Tongue (tissue), 3 donors: ENCODE measurements at places on chromosomes 13 and 19. TPM values are rescaled to one million over a fixed set of nuclear protein-coding genes. Genes with fewer than 3 reads are reported as not detected.

GRCh38 chr13:52387721-52388120 is 18.3 kb downstream of the THSD1 start:
- no peak for DNase-seq

DNA sequence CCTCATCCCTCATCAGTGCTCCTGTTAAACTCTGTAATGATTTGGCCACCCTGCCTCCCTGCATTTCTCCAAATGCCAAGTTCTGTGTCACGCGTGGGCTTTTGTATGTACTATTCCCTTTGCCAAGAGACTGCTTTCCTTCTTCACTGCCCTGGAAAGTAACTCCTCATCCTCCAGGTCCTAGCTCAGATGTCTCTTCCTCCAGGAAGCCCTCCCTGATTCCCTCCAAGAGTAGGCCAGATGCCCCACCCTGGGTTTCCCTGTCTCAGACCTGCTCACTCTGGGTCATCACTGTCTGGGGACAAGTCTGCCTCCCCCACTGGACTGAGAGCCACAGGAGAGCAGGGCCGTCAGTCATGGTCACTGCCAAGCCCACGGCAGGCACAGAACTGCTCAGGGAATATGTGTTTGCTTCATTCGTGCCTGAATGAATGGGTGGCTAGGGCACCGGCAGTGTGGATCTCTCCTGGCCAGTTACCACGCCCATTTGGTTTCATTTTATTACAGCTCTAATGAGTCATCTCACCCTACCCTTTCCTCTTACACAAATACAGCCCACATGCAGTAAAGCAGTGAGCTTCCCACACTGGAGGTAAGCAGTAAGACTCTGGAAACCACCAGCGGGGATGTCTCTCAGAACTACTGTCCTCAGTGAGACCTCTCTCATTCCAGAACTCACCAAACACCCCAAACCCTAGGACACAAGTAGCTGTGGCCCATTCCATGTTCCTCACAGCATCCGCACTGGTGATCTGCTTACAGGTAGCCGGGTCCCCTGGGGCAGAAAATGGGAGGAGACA is 12.1 kb upstream of the GPR4 start:
- no peak for DNase-seq

DNA sequence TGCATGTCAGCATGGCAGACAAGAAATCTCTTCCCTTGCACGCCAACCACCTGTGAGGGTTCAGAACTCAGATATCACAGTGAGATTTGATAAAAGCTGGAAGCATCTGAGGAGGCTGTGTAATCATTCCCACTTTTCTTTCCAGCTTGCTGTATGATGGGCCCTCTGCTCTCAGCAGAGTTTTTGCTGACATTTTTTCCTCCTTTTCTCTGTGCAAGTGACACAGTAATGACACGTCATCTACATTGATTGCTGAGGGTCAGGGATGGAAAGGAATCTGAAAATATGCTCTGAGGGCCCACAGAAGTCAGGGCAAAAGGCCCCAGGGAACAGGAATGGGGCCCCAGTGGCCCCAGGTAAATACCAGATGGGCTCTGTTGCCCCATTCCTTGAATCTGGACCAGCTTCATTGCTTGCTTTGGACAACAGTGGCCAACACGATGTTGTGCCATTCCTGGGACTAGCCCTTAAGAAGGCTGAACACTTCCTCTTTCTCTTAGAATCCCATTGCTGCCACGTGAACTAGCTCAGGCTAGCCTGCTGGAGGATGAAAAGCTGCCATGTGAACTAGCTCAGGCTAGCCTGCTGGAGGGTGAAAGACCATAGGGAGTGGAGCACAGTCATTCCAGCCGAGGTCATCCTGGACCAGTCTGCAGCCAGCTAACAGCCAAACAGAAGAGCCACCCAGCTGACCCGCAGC is 68.2 kb downstream of the CACNA1A start:
- no peak for DNase-seq

- no peak for DNase-seq
Measured at GRCh38 chr13:41533266-41534052, 76.1 kb downstream of the RGCC start.

DNA sequence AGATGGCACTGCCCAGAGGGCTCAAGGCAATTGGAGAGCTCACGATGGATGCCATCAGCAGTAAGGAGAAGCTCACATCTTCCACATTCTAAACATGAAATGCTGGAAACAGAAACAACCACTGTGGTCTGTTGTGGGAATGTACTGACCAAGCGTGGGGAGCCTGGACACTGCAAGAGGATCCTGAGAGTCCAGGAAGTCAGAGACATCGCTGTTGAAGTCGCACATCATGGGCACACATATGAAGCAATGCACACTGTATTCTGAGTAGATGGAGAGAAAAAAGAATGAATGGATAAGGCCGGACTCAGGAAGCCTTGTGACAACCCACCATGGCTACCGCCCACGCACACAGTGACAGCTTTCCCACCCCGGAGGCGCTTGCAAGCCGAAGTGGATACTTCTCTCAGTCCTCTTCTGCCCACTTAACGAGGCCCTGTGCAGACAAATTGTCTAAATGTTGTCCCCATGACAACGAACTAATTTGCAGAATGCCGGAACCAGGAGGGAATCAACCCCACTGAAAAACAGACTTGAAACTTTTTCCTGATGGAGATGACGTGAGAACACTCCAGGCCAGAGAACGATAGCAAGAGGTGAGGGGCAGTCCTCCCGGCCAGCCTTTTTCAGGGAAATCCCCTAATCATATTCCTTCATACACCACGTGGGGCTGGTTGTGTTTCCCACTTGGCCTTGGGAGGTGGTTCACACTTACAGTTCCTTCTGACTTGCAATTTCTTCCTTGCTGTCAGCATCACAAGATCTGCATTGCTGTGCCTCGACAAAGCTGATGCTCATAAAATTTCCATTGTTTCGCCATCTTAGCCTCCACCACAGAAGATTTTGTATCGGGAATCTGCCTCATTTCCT is 109.6 kb upstream of the SERP2 start:
- DNase-seq, result no peak

- DNase-seq, result no peak
Measured at GRCh38 chr13:30004204-30004603, 153.8 kb upstream of the UBL3 start.

DNA sequence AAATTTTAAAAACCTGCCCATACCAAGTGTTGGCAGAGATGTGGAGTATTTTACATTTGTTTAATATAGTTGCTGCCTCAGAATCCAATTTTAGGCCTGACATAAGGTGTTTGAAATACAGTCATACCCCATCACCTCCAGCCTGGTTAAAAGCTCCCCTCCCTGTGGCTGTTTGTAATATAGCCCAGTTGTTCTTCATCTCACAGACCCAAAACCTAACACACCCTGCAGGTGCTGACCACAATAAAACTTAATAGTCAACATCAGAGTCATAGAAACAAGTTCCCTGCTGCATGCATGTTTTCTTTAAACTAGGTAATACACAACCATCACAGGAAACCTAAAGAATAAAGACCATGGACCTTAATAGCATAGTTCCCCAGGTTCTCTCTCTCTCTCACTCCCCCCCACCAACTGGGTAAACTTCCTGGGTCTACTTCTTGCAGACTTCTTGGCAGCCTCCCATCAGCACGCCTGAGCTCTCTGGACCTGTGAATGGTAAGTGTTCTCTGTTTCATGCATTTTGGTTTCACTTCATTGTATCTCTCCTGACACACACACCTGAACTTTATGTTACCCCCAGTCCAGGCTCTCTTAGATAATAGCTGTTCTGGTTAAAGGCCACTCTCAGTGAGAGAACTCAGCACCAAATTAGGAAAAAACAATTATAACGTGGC is 1369.9 kb downstream of the EFNB2 start:
- no peak for DNase-seq

DNA sequence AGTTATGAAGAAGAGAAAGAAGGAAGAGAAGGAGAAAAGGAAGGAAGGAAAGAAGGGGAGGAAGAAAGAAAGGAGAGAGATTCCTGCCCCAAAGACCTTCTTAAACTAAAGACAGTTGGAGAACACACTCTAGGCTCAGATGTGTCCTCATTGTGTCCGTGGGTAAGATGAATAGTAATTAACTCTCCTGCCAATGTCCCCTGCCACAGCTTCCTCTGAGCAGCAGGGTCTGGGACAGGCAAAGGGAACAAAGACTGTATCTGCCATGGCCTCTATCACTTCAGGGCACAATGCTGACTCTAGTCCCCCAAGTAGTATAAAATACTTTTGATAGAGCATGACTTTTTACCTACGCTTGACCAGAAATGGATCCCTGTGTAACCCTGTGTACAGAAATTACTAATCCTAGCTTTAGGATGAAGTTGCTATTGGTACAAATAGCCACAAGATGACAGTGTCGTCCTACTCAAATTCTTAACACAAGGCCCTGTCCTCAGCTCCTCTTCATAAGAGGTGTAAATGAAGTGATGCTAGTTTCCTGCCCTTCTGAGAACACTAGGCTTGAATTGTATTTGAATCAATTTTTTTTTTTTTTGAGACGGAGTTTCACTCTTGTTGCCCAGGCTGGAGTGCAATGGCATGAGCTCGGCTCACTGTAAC is 186.2 kb upstream of the GPR12 start:
- DNase-seq, result peak; percentile 76

- DNase-seq, result peak; percentile 66
Measured at GRCh38 chr19:34254698-34255432, 511 bp downstream of the GARRE1 start.

GRCh38 chr19:13024126-13024950 is 29.1 kb downstream of the NFIX start:
- no peak for DNase-seq

- DNase-seq, result no peak
Measured at GRCh38 chr19:1511318-1512317, 1.2 kb downstream of the ADAMTSL5 start.

GRCh38 chr13:32117701-32118100 is 86.1 kb downstream of the FRY start:
- no peak for DNase-seq

DNA sequence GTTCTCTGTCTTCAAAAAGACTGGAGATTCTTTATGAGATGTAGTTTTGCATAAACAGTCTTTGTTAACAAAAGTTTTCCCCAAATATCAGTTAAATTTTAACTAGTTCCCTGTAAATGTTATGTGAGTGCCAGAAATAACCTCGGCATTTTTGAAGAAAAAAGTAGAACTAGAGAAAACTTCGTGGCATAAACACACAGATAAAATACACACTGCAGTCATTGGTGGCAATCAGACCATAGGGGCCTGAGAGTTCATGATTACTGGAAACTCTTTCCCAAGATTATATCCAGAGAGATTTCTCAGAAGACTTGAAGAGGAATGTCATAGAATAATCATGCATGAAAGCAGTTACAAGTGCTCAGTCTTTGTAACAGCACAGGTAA is 190.0 kb downstream of the MZT1 start:
- no peak for DNase-seq

DNA sequence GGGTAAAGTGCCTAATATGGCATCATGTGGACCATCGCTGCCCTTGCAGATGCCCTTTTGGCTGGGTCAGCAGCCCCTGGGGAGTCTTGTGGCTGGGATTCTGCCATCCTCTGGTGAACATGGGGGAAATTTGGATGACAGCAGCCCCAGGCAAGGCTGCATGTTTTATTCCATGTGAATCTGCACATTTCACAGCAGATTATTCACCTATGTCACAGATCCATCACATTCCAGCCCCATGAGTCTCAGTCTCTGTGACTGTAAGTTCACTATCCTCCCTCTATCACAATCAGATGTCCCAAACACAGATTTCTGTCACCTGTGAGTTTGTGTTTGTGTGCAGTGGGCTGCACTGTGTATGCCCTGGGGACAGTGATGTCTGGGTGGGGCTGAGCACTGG is 36.8 kb upstream of the PSG9 start:
- DNase-seq, result no peak

GRCh38 chr19:3771906-3772455 is at the start of gene RAX2:
RAX2 (minus strand) TSS chr19:3772228; CDS start chr19:3771742, 486 bp downstream.
- no peak for DNase-seq

- DNase-seq, result peak; percentile 85
Measured at GRCh38 chr13:113153810-113154748, 4.4 kb upstream of the PROZ start.

DNA sequence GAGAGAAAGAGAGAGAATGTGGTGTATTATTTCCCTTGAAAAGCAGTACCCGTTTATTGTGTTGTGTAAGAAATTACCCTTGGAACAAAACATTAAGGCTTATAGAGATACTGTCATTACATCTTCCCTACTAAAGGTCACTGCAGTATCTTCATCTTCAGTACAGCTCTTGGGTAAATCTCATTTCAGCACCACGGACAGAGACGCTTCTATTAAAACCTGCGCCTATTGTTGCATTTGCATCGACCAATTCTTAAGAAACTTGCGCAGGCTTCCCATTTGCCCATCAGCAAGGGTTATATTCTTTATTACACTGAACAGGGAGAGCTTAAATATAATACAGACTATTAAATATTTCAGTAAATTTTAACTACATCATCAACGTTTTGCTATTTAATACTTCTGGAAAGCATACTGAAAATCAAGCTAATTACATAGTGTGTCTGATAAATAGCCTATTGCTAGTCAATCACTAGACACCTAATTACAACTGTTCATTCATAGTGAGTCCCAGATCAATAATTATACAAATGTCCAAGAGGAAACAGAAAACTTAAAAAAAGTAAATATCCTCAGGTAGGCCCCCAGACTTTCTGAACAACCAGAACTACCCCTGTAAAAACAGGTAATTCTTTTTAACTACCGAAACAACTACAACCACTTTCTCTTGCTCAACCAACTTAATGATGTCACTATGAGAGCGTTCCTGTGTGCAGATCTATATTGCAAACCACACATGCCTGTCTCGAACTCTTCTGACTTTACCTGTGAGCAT is 350.6 kb downstream of the LIG4 start:
- DNase-seq, result peak; percentile 89

DNA sequence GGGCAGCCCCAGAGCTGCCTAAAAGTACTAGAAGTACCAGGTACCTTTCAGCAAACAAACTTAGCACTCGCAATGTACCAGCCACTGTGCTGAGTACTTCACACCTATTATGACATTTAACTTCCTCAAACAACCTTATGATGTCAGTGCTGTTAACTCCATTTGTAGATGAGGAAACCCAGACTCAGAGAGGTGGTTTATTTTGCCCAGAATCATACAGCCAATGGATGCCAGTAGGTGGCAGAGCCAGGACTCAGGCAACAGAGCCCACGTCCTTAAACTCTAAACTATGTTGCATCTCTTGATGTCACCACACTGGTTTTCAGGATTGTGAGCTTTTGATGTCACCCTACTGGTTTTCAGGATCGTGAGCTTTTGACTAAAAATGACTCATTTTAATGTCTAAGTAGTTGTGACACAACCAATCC is 78.9 kb downstream of the FLT1 start:
- no peak for DNase-seq

GRCh38 chr13:105816994-105817393 is 718.5 kb downstream of the EFNB2 start:
- no peak for DNase-seq

- DNase-seq, result no peak
Measured at GRCh38 chr19:47375694-47376588, 26.8 kb downstream of the DHX34 start.

SOHLH2 gene
- total RNA-seq, result 0.62 TPM

IZUMO2 gene
- not detected for total RNA-seq

ZNF790 gene
- 23.5 TPM for total RNA-seq

ACER1 gene
- not detected for total RNA-seq

MYO1F gene
- total RNA-seq, result 7.3 TPM

MADCAM1 gene
- total RNA-seq, result 1.1 TPM

SYT5 gene
- not detected for total RNA-seq

ONECUT3 gene
- total RNA-seq, result not detected

KASH5 gene
- not detected for total RNA-seq
